ENCODE measurements at places on chromosomes 1 and 21.

- DNase-seq: no peak
These were observed 45.9 kb downstream of the CHD5 start for GRCh38 chr1:6134206-6134605.

DNA sequence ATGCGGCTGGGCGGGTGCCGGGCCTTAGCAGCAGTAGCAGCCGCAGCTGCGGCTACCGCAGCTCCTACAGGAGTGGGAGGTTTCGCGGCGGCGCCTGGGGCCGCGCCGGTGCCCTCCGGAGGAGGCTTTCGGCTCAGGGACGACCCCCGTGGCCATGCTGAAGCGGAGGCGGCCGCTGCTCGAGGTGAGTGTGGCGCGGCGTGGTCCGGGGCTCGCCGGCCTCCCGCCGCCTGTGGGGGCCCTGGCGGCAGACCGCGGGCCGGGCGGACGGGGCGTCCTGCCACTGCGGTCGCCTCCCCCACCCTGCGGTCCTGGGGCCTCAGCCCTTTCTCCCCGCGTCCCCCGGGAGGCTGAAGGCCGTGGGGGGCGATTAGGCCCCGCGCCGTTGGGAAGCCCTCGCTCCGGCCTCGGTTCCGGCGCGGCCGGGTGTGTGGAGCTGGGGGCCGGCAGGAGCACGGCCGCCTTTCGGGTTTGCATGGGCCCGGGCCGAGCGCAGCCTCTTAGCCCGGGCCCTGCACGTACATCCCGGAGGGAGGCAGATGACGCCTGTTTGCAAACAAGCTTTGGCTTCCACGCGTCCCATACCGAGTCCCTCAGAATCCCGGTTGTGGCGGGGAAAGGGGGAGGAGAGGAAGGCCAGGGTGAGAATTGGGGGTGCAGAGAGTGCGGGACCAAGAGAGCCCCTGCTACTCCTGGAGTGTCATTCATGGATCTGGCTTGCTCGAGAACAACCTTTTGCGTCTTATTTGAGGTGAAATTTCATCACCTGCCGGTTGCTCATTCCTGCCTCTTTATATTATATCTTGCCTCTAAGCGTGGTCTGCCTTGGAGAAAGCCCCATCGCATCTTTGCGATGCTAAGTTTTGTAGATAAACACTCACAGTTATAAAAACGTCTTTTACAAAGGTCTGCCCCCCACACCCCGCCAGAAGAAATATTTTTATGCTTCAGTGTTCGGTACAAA is 613 bp downstream of the ZFYVE9 start:
- DNase-seq: no peak

DNA sequence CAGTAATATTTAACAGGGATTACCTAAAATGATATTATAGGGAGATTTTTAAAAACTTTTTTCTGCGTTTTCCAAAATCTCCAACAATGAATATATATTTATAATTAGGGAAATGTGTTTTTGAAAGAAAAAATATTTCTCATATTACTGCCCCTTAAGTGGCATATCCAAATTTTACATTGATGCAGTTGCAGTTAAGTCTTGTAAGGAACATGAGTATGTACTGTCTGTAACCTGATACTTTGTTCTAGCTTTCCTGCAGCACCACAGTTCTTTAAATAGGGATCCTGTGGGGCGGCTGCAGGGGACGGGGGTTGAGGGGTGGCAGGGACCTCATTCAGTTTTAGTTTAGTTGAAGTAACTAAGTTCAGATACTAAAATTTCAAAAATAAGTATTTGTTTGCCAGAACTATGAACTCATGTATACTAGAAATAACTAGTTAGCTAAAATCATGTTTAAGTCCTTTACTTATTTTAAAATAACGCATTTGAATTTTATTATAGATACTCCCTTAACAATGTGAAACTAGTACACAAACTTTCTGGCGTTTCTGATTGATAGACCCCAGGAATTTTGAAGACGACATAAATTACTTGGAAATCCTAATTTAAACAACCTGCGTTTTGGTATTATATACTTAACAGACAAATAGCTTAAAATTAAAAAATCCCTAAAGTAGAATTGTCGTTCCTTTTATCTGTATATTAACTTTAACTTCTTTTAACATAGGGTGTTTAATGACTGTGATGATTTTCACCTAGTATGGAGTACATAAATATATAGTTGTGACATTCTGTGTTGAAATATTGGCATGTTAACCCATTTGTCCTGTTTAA is 639 bp upstream of the DNAJB4 start:
- peak; percentile 4 for DNase-seq

DNA sequence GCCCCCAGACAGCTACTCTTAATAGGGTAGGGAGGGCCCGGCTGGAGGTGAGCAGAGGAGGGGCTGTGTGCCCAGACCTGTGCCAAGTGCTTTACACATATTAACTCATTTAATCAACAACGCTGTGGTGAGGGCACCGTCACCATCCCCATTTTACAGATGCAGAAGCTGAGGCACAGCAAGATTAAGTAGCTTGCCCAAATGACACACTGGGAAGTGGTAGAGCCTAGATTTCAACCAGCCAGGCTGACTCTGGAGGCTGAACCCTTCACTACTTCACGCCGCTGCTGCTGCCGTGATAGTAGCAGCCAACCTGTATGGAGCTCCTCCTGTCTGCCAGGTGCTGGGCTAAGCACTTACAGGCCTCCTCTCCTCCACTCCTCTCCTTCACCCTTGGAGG is 127.2 kb downstream of the PTPRU start:
- DNase-seq: no peak

DNA sequence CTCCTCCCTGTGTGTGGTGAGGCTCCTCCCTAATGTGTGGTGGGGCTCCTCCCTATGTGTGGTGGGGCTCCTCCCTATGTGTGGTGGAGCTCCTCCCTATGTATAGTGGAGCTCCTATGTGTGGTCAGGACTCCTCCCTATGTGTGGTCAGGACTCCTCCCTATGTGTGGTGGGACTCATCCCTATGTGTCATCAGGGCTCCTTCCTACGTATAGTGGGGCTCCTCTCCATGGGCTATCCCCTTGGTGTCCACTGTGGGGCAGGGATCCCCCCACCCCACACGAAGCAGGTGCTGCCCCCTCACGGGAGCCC is 29.6 kb downstream of the PRSS38 start:
- DNase-seq: no peak

DNA sequence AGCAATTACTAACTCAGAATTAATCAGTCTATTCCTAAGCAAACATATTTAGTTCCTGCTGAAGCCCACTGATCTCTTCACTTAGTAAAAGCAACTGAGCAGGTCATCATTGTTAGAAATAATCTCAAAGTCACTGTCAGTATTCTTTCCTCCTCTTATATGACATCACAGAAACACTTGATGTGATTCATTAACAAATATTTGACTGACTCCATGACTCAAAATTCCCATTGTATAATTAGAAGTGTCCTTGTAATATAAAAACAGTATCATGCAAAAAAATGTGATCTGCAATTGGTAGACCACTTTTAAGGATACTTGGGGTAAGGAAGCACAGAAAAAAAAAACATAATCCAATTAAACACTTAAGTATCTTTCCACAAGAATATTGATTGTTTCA is 194.4 kb downstream of the DPYD start:
- no peak for DNase-seq

DNA sequence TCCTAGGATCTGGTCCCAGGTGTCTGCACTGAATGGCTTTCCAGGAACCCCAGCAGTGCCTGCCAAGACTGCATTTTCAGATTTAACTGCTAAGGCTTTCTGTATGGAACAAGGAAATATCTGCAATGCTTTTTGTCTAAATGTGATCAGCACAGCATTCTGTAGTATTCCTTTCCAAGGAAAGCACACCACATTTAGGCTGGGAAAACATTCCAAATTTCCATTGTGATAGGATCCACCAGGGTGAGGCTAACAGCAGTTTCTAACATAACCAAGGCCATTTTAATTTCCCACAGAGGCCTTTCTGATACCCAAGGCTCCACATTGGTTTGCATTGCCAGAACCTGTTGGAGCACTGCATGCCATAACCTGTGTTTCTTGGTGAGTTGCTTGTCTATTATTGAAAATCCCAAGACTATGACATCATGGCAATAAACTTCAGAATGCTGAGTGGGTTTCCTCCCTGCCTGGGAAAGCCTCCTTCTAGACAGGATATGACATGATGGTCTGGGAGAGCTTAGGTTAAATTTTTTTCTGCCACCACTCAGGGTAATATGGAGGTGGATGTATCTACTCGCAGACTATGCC is 23.3 kb upstream of the PTGFRN start:
- no peak for DNase-seq

- no peak for DNase-seq
These were observed 37.0 kb downstream of the SERBP1 start for GRCh38 chr1:67393240-67393639.

GRCh38 chr1:184813528-184814089 is 59.0 kb upstream of the EDEM3 start:
- DNase-seq: no peak

DNA sequence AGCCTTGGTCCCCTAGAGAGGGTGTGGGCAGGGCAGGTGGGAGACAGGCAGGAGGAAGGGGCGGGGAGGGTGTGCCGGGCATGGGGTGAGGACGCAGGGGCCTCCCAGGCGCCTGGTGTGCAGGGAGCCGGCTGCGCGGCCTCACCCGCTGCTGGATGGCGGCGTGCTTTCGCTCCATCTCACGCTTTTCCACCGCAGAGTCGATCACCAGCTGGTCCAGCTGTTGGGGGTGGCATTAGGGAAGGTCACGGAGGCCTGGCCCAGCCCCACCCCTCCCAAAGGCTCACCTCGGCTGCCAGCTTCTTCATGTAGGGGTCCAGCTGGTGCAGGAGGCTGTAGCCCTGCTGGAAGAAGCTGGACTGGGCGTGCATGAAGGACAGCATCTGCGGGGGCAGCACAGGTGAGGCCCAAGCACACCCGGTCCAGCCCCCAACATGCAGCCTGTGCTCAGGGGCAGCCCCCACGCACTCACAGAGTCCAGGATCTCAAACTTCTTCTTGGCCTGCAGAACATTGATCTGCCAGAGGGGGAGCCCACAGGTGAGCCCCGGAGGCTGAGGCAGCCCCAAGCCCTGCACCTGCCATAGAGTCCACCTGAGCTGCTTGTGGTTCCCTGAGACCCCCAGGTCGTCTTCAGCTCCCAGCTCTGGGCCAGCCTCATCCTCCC is 7.9 kb downstream of the ACAP3 start:
- no peak for DNase-seq

DNA sequence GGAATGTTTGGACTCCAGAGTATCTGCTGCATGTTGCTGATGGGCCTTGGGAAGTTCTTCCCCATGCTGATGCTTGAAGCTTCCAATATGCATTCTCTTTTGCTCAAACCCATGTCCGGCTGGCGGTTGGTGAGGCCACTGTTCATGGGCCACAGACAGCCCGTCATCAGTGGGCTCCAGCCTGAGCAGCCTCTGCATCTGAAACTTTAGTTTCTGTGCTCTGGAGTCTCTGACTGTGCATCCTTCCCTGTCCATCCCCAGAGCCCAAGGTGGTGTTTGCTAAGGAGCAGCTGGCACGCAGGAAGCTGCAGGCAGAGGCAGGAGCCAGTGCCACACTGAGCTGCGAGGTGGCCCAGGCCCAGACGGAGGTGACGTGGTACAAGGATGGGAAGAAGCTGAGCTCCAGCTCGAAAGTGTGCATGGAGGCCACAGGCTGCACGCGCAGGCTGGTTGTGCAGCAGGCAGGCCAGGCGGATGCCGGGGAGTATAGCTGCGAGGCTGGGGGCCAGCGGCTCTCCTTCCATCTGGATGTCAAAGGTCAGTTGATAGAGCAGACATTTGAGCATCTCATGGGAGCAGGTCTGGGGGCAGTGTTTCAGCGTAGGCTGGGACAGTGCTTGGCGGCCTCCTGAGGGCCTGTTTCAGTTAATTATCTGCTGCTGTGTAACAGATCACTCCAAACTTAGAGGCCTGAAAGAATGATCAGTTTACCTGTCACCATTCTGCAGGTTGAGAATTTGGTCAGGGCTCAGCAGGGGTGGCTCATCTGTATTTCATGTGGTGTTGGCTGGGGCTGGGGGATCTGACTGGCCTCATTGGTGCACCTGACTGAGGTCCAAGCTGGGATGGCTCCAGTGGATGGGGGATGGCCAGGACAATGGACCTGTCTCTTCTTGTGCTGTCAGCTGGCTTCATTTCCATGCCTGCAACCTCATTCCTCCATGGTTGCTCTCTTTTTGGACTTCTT is 16.6 kb downstream of the OBSCN start:
- DNase-seq: no peak

DNA sequence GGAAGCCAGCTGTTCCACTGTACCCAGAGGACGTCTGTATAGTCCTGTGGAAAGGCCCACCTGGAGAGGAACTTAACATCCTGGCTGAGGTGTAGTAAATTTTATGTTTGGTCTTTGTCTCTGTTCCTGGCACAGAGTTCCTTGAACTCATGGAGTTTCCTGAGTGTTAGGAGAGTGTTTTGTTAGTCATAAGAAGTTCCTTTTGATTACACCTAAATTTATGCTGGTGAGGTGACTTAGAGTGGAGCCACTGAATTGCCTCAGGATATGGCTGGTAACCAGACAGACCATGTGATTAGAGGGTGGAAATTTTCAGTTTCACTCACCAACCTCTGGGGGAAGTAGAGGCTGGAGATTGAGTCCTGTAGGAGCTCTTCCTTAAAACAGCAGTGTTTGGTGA is 57.9 kb downstream of the RASAL2 start:
- DNase-seq: no peak

DNA sequence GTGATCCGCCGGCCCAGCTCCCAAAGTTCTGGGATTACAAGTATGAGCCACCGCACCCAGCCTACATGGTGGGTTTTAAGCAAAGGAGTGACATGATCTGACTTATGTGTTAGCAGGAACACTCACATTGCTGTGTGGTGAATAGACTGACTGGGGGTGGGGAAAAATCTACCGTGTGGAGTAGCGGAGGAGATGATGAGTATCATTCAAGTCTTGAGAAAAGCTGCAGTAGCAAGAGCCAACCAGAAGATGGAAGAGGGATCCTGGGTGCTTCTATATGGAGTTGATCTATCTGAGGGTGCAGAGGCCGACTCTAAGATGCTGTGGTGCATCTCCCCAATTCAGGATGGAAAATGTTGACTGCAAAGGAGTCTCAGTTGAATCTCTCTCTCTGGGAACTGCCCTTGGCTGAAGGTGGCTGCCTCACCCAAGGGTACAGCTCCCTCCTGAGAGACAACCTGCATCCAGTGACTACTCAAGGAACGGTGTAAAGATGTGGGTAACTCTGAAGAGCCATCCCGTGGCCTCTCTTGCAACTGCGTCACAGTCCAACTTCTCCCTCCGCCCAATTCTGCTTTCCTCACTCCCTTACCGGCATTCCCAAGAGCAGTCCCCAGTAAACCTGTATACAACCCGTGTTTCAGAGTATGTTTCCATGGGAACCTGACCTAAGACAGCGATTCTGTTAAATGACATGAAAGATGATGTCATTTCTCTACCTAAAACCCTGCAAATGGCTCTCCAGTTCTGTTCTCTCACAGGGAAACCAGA is 7.4 kb upstream of the B3GALNT2 start:
- DNase-seq: no peak

- DNase-seq: no peak
These were observed 53.3 kb downstream of the ZFYVE9 start for GRCh38 chr1:52195161-52195560.

GRCh38 chr1:27149084-27149761 is 5.7 kb downstream of the SLC9A1 start:
- DNase-seq: no peak

- DNase-seq: no peak
These were observed 41.7 kb downstream of the EIF2D start for GRCh38 chr1:206570529-206570928.

GRCh38 chr1:51916587-51917405 is 38.3 kb upstream of the NRDC start:
- DNase-seq: no peak

- DNase-seq: no peak
These were observed 78.1 kb upstream of the ZNF644 start for GRCh38 chr1:91099746-91100621.

GRCh38 chr1:8133190-8133589 is 107.1 kb upstream of the ERRFI1 start:
- no peak for DNase-seq

- DNase-seq: no peak
These were observed 213.2 kb upstream of the C8B start for GRCh38 chr1:57179001-57179400.

Data from NCI-H1048 (cell line).